ENCODE measurements at places on chromosomes 4 and X.
A peak's percentile ranks its signal among the peaks of the same experiment; 100 is the strongest.

GRCh38 chrX:103362474-103362873, 6.2 kb downstream of the TCEAL9 start:
- no peak for DNase-seq

DNA sequence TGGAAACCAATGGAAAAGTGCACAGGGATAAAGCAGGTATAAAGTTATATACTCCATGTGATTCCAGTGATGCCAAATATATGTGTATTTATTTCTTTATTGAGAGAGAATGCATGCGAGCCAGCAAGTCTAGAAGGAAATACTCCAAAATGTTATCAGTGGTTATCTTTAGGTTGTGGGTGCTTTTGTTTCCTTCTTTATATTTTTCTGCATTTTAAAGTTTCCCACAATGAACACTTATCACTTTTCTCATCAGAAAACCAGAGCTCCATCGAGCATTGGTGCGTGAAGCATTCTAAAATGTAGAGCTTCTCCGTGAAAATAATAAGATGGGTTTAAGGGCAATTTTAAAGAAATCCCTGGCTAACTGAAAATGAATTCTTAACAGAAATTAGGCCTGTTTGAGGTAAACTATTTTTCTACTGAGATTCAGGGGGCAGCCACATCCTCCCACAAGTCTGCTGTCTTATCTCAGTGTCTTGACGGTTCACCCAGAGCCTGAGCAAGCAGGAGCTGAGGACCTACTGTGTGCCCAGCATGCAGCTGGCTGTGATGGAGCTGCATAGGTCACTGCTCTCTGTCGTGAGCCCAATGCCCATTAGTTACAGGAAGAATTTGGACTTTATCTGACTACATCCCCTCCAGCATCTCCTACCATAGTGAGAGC, 18.7 kb upstream of the CD40LG start:
- no peak for DNase-seq

GRCh38 chr4:15010038-15010585, 7.8 kb downstream of the CPEB2 start:
- DNase-seq = no peak

DNA sequence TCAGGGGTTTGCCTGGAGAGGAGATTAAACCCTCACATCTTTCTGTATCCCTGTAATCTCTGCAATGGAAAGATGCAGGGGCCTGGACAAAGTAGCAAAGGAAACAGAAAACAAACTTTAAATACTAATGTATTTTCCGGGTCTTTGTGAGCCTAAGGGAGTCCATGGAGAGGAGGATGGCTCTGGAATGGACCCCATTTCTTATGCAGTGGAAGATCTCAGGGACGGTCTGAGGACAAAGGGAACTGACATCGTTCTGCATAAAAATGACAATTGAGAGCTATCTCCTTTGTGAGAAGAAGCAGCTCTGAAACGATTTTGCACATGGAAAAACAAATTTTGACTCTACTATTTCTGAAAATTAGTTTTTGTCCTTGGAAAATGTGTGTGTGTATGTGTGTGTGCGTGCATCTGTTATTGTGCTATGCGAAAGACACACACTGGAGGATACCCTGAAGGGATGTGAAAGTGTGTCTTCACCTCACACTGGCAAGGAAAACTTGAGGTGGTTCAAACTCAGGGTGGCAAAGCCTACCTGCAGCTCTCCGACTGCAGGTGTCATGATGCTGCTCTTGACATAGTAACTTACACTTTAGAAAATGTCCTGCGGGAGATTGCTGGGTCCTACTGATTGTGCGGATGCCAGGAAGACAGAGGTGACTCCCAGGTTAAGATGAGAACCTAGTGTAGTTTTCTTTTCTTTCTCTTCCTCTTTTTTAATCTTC, 126.4 kb upstream of the JADE1 start:
- DNase-seq = no peak

DNA sequence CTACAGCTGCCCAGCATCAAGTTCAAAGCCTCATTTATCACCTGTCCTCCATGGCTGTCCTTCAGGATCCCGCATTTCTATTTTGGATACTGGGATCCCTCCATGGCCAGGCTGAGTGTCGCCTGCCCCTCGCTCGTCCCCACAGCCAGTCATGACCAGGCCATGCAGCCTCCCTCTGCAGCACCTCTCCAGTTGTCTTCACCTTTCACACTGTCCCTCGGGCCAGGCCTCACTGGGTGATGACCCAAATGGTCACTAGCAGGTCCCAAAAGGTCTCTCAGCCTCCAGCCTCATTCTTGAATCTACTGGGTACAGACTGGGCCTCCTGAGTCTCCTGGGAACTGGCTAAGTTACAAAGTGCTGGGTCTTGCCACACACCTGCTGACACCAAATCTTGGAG, 48.7 kb upstream of the HELT start:
- DNase-seq = no peak

DNA sequence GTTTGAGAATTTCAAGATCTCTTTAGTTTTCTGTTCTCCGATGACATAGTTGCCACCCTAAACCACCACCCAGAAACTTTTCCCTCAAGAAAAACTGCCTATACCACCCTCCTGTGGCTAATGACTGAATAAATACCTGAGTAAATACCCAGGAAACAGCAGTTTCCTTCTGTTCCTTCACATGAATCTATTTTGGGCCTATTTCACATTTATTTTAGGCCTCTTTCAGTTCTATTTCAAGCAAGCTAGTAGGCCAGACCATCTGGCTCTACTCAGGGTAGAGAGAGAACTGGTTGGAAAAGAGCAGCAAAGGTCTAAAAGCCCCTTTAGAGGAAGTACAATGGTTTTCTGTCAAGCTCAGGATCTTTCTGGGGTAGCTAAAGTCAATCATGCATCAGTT, 23.4 kb downstream of the ARHGEF9 start:
- no peak for DNase-seq

DNA sequence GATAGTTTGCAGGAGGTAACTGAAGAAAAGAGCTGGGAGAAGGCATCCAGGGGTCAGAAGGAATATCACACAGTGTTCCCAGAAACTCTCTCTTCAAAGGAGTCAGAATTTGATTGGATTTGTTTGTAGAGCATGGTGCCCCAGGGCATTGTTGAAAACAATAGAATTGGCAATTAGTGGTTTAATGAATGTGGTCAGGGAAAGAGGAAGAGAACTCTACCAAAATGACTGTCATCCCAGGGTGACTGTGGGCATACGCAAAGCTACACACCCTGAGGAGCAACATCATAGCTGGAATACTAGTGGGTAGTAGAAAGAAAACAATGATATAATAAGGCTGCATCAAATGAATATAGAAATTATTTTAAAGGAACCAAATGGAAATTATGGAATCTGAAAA, 21.5 kb downstream of the TNIP2 start:
- DNase-seq = no peak

DNA sequence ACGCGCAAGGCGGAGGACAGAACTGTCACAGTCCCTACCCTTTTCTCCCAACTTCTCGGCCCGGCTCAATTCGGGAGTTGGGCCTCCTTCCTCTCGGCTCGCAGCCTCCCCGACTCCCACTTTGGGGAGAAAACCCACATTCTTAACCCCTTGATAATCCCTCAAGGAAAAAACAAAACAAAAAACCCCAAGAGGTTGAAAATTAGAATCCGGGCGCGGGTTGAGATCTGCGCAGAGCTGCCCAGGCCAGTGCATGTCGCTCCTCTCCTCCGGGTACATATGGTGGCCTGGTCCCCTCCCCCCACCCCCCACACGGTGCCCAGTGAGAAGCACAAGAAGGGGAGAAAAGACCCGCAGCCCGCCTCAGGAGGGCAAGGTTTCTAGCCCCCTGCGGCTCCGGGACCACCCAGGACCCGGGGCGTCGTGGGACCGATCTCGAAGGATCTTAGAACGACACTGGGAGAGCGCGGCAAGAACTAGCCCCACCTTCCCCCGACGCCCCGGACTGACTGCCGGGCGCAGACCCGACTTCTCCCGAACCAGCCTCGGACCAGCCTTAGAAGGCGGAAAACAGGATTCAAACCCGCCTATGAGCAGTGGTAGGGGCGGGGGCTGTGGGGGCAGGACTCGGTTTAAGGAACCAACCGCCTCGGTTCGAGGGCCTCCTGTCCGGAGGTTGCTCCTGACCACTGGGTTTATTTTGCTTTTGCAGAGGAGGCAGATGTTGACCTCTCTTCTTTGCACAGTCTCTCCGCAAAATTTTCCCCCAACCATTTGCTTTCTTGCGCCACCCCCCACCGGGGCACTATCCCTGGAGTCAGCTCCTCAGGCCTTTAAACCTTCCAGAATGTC, 2.5 kb upstream of the PDGFRA start:
- no peak for DNase-seq

DNA sequence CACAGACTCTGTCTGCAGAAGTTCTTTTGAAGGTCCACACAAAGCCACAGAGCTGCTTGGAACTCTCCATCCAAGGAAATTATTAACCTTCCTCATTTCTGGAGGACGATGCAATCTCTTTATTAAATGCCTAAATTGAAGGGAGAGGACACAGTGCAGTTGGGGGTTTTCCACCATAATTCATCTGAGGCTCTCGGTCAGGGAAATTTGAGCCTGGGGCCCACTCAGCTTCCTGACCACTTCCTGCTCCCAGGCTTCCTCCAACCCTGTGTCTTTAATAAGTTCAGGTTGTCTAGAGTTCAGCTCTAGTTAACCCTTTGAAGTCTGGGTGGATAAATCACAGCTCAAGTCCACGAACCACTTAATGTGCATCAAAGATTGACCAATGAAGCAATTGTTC, 58.5 kb downstream of the PRPS1 start:
- DNase-seq = no peak

GRCh38 chr4:73653695-73654106, 33.5 kb upstream of the RASSF6 start:
- no peak for DNase-seq

- no peak for DNase-seq
Measured at GRCh38 chr4:11182031-11182430, 246.7 kb downstream of the HS3ST1 start.

GRCh38 chr4:41880840-41881831, 54.1 kb upstream of the TMEM33 start:
- DNase-seq = no peak

DNA sequence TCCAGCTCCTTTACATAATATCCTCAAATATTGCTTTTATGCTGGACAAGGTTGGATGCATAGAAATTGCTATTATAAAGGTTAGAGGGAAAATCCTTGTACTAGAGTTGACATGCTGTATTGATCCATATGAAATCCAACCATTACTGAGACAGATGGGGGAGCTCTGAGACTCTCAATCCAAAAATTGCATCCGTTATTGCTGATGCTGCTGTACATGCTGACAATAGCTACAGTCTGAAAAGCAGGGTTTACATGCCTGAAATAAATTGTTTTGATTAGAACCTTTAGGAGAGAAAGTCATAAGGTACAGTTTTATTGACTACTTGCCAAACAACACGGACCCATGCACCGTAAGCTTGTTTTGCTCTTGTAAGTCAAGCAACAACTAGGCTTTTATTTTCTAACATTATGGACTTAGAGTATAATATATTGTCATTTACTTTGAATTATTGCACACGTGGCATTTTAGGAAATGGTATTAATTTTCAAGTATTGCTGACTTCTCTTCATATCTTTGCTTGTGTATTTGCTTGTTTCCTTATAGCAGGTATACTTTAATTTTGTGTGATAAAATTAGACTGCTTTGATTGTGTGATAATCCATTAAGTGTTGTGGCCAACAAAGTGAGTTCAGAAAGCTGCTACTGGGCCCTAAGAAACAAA, 1365.2 kb downstream of the STIM2 start:
- DNase-seq = peak; percentile 1

GRCh38 chr4:152530600-152530999, 5.3 kb downstream of the FBXW7 start:
- no peak for DNase-seq

DNA sequence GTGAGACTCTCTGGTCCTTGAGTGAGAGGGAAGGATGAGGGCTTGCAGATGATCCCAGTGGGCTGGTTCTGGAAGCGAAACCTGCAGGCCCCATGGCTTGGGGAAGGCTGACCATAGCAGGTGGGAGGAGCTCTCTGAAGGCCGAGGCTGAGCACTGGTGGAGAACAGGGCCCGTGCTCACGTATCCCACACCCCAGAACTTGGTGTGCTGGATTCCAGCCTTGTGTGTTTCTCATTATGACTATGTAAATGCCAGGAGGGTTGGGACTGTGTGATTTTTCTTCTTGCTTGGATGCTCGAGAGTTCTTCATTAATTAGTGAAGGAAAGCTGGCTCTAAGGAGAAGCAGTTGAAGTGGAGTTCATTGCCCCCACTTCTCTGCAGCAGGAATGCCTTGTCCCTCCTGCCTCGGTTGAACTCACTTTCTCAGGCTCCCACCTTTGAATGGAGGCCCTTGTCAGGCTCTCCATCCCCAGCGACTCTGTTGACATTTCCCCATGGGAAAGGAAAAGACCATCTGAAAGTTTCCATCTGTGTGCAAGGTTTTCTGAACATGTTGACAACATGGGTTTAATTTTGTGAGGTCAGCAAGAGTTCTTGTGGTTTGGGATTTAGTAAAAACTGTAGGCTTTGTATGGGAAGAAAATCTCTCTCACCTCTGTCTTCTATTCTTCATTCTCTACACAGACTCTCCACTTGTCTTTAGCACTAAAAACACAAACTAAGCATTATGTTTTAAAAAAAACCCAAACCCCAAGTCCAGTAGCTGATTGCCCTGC, 57.7 kb downstream of the TBL1X start:
- no peak for DNase-seq
